SW480 (cell line): ENCODE measurements at places on chromosomes 1 and 21.
A peak's percentile ranks its signal among the peaks of the same experiment; 100 is the strongest.

- DNase-seq = no peak
These were observed 56.5 kb upstream of the C1orf53 start for GRCh38 chr1:197845886-197846285.

- no peak for DNase-seq
These were observed 33.6 kb downstream of the SLC35D1 start for GRCh38 chr1:67020304-67020703.

DNA sequence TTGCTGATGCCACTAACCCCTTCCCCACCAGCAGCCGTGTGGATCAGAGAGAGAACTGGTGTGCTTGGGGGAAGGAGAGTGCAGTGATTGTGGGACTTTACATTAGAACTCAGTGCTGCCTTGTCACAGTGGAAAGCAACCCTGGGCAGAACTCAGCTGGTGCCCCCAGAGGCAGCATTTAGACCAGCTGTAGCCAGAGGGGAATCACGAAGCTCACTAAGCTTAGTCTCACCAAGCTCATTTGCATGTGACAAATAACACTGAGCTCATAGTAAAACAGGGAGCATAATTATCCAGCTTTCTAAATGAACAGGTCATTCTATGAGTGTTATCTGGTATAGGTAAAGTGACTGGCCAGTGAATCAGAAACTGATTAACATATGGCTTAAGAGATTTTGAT is 9.8 kb upstream of the SMAP2 start:
- no peak for DNase-seq

DNA sequence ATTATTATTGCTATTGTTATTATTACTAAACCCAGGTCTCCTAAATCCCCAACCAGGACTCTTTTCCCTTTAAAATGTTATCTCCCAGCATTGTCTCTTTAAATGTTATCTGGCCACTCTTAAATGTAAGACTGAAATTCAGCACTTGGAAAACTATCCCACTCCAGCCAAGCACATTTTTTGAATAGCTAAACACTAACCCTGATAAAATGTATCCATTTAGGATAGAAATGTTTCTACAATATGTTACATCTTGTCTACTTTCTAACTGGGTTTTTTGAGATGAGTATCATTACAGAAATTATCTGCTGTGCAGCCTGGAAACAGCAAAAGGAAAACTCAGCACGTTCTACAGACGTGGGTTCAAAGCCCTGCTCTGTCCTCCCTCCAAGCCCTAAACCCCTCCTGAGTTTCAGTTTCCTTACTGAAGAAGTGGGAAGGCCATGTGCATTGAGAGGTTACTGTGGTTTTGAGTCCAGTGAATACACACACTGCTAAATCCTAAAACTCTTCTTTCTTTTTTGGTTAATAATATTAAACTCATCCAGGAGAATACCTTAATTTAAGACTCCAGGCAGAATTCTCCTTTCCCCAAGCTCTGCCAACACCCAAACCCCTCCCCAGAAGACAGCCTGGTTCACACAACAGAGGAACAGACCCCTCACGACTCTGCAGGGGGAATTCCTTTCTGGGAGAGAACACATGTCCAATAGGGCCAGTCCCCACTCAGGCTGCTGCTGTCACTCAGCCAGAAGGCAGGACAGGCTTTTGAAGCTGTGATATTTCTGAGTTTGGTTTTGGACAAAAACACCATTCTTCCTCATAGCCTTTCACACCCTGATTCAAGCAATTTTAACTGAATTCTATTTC is 41.9 kb downstream of the HIVEP3 start:
- no peak for DNase-seq

DNA sequence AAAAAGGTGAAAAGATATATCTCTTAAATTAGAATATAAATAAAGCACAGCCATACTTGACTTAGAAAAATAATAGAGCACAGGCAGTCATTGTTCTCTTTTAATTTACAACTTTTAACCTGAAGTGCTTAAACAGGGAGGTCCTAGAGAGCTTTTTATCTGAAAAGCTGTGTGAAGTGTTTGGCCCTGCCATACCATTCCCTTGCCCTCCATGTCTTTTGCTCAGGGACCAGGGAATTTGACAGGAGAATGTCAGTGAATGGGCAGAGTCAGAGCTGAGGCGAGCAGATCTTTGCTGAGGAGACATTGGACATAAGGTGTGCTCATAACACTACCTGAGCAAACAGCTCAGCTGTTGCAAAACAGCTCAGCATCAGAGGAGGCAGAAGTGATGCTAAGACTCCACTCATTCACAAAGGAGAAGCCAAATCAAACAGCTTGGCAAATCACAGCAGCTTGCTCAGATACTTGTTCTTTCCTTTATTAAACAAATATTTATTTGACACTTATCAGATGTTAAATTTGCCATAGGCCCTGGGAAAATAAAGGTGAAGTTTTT is 14.9 kb upstream of the MGST3 start:
- no peak for DNase-seq

GRCh38 chr1:185926588-185926987 is 192.4 kb downstream of the HMCN1 start:
- no peak for DNase-seq

GRCh38 chr1:74271503-74271902 is 36.3 kb downstream of the TNNI3K start:
- no peak for DNase-seq

DNA sequence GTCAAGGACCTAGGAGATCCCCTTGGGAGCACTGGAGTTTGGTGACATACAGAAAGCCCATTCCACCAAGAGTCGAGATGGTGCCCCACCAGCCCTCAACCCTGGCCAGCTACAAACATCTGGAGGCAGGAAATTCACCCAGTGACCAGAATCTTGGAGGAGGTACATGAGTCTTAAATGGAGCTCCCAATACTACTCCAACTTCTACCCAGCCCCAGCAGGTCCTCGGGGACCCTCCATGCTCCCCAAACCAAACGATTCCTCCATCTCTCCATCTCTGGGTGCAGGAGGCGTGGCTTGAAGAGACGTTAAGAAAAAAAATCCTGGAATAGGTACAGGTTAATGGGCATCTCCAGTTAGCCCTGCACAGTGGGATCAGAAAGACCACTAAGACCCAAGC is 5.5 kb upstream of the RASSF5 start:
- DNase-seq = no peak

GRCh38 chr1:212012034-212012740 is 23.2 kb downstream of the INTS7 start:
- peak; percentile 59 for DNase-seq

DNA sequence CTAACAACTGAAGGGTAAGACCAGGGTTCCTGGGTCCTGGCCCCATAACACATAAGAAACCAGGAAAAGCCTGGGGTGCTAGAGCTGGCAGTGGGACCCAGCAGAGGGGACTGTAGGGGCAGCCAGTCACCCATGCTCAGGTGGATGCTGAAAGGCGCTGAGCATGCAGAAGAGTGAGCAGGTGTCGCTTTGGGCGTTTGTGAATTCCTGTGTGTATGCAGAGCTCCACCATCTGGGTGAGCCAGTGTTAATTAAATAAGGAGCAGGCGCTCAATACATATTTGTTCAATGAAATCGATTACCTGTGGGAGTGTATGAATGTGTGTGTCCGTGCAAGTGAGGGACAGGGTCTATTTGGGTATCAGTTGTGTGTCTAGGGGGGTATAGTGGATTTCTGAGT is 499 bp downstream of the C1QA start:
- no peak for DNase-seq

GRCh38 chr1:110118636-110119396 is 6.6 kb downstream of the UBL4B start:
- peak; percentile 93 for DNase-seq
